Activated CD8-positive, alpha-beta memory T cell treated with anti-CD3 and anti-CD28 coated beads for 4 hours (primary cell): ENCODE measurements at places on chromosomes 7 and 10.

DNA sequence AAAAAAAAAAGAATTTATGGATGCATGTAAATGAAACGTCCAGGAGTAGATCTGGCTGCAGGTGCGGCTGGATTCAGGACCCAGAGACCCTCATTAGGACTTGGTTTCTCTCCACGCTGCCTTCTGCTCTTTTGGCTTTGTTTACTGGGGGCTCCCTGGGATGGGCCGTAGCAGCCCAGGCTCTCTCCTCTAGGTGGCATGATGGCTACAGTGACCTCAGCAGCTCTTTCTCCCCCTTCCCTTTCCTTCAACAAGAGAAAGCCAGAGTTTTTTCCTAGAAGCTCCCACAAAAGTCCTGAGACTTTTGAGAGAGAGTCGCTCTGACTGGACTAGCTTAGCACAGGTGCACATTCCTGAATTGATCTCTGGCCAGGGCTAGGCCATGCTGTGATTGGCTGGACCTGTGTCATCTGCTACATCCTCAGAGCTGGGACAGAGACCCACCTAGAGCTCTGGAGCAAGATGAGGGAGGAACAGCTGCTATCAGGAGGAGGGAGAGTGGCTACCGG is 67.8 kb upstream of the PDCD4 start:
- DNase-seq: no peak

GRCh38 chr10:15168786-15169554 is 477 bp upstream of the NMT2 start:
- DNase-seq: peak; percentile 96

DNA sequence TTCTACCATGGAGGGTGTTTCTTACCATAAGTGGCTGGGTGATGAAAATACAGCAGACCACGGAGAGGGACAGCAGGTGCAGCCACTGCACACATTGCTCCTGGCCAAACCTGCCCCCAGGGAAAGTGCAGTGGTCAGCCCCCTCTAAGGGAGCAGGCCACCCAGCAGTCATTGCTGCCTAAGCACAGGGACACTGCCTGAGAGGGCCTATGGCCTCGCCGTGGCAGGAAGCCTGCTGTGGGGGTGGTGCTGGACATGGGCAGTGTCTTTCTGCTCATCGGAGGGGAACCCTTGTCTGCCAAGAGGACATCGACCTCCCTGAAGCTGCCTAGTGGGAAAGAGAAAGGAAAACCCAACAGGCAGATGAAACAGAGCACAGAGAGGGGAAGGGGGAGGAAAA is 118.3 kb downstream of the PKD1L1 start:
- no peak for DNase-seq

GRCh38 chr10:27369880-27370279 is 129.3 kb upstream of the ACBD5 start:
- no peak for DNase-seq

DNA sequence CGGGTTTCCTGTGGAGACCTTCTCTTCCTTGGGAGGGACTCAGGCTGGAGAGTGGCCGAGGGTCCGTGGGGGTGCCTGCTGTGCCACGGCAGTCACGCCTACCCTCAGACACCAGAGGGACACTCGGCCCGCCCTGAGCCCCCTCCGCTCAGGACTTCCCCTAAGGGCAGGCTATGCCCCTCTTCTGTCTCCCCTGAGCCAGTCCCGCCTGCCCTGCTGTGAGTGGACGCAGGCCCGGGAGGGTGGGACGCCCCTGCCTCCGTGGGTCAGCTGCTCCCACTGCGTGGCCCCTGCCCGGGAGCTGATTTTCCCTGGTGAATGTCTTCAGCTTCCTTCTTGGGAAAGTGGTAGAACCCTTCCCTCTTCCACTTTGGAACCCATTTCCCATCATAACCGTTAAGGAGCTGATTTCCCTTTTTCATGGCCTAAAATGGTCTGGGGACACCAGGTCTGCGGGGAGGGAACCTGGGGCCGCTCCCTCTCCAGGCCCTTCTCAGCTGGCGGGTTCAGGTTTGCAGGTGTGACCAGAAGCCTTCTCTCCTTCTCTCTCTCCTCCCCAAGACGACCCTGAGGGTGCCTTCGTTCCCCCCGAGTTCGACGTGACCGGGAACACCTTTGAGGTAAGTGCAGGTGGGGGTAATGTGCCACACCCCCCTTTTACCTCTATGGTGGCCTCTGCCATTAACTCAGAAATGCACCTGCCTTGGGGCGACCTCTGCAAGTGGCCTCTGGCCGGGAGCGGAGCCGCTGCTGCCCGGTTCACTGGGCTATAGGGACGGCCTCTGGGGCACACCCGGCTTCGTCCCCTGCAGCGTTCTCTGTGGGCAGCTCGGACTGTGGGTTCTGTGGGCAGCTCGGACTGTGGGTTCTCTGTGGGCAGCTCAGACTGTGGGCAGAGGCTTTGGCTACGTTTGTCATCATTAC is 7.9 kb downstream of the KNDC1 start:
- DNase-seq: no peak

GRCh38 chr10:79403441-79404230 is 41.8 kb downstream of the ZCCHC24 start:
- no peak for DNase-seq
